A549 (cell line): ENCODE measurements at places on chromosomes 2 and 18.

DNA sequence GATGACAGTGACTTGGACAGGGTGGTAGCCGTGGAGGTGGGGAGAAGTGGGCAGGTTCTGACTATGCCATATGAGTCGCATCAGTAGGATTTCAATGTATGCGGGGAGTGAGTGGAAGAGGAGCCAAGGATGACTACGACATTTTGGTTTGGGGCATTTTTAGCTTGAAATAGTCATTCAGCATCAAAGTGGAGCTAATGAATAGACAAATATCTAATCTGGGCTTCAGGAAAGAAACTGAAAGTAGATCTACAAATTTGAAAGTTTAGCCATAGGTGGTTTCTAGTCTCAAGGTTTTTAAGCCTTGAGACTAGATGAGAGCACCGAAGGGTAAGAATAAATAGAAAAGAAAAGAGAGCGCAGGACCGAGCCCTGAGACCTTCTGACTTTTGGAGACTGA is 58.3 kb downstream of the FEZ2 start:
- DNase-seq, result no peak

DNA sequence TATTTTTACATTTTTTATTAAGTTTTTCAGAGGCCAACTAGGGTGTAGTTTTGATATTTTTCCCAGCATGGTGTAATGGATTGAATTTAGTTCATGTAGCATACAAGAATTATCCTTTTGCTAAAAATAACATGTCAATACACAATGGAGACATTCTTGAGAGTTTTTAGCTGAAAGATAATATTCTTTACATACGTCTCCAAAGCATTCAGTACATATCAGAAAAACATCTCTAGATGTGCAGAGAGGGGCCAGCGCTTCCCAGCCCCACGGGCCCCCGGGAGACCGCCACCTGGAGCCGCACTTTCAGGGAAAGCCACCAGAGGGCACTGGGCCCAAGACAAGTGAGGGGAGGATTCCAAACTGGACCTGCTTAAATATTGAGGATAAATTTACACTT is 499.4 kb downstream of the GALR1 start:
- DNase-seq, result no peak

- no peak for DNase-seq
Observed at GRCh38 chr2:55176094-55176415, 56.0 kb downstream of the CLHC1 start.

DNA sequence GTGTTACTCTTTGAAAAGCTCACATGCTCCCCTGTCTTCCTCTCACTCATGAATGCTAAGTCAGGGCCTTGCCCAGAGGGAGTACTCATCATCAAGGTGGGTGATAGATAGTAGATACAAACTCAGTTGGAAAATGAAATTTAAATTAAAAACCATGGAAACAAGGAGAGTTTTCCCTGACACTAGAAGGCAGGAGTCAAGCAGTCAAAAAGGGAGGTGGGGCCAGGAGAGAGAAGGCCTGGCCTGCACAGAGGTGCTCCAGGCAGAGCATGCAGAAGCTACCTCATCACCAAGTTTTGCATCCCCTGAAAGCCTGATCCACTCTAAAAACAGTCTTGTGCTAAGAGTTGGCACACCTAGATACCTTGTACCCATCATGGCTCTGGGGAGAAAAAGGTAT is 143.7 kb downstream of the MYO5B start:
- peak; percentile 13 for DNase-seq

GRCh38 chr2:25700221-25700660 is 26.9 kb upstream of the DTNB start:
- DNase-seq, result peak; percentile 70

DNA sequence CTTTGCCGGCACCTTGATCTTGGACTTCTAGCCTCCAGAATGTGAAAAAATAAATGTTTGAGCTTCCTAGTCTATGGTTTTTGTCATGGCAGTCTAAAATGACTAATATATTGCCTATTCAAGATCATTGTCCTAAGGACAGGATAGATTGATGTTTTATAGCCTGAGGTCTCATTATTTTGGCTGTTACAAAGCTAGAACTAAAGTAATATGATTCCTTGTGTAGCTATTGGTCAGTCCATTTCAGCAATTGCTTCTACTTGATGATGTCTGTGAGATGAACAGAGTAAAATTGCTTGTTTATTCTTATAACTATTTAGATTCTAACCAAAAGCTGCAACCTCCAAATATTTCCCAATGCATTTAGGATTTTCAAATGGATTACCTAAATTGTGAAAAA is 145.0 kb downstream of the HRH4 start:
- no peak for DNase-seq
